CD4-positive, alpha-beta T cell treated with Interleukin-4 for 4 hours (primary cell): ENCODE measurements at places on chromosomes 6 and 20.

- no peak for DNase-seq
These were observed 7.6 kb upstream of the SRSF3 start for GRCh38 chr6:36586606-36587005.

- no peak for DNase-seq
These were observed 26.5 kb upstream of the SH3BGRL2 start for GRCh38 chr6:79604583-79605037.

GRCh38 chr6:121849477-121849876 is 414.0 kb downstream of the GJA1 start:
- no peak for DNase-seq

GRCh38 chr6:147508042-147508865 is at the start of gene SAMD5:
SAMD5 (plus strand) TSS chr6:147508690; CDS start chr6:147508929, 239 bp downstream.
- DNase-seq, result no peak
